Cerebellar cortex (tissue), 1 donor: ENCODE measurements at places on chromosomes 7 and 10.

DNA sequence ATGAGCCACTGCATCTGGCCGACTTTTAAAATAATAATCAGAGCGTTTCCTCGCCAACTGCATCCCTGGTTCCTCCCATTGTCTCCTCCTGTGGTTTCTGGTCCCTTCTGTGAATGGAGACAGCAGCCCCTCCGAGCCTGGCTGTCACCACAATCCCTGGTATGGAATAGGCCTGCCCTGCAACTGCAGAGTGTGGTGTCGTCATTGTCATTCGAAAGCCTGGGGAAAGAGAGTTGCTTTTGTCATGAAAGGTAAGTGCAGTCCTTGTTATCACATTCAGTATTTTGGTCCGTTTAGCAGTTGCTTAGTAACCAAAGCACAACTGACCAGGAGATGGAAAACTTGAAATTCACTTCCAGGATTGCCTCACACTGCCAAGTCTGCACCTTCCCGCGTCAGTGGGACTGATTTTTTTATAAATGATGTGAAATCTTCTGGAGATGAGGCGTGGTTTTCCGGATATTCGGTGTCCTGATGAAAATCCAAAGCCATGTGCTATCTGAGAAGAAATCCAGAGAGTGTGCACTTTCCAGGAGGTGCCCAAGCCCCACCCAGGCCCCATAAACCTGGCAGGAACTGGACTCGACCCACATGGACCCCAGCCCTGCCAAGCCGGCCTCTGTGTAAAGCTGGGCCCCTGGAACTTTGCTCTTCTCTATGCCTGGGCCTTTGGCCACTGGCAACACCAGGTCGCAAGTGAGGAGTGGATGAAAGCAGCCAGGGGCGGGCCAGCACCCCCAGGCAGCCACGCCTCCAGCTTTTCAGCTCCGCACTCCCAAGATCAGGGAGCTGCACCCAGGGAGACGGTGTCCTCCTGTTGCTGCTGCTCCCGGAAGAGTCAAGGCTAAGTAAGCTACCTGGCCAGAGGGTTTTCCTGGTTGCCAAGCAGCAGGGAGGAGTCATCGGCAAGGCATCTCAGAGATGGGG lies 133.7 kb upstream of the SH2B2 start:
- no peak for DNase-seq

DNA sequence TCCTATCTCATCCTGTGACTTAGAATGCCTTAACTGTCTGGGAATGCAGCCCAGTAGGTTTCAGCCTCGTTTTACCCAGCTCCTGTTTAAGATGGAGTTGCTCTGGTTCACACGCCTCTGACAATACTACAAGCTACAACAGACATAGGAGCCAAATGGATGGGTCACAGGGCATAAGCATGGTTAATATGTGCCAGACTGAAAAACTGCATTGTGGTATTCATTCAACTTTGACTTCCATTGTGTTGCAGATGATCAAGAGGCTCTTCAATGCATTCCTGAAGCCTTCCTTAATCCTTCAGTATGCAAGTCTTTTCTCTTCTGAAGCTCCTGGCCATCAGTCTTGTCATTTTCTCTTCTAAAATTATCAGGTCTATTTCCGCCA lies 20.3 kb upstream of the RNF32 start:
- DNase-seq: no peak

- peak; percentile 59 for DNase-seq
Measured at GRCh38 chr7:110786328-110786965, 304.5 kb upstream of the LRRN3 start.

DNA sequence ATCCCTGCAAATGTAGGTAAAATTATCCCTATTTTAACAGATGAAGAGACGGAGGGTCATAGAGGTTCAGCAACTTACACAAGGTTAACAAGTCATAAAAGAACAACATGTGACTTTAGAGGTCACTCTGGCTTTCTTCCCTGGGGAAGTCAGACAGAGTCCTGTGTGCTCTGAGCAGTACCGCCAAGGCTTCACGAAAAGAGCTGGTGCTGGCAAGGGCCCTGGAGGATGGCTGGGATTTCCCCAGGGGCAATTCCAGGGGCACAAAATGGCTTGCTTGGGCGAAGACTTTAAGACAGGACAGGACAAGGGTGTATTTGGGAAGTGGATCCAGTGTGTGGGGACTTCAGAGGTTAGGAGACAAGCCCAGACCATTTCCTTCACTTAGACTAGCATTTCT lies 144.1 kb downstream of the PIP4K2A start:
- no peak for DNase-seq

GRCh38 chr10:55426138-55426537 lies 625.1 kb upstream of the PCDH15 start:
- no peak for DNase-seq
